Activated CD4-positive, alpha-beta memory T cell treated with anti-CD3 and anti-CD28 coated beads, Interleukin-2, amount 10 ng/mL, durations not matched to agents 7 days and 5 days (primary cell): ENCODE measurements at places on chromosomes 4 and X.
A peak's percentile ranks its signal among the peaks of the same experiment; 100 is the strongest.

DNA sequence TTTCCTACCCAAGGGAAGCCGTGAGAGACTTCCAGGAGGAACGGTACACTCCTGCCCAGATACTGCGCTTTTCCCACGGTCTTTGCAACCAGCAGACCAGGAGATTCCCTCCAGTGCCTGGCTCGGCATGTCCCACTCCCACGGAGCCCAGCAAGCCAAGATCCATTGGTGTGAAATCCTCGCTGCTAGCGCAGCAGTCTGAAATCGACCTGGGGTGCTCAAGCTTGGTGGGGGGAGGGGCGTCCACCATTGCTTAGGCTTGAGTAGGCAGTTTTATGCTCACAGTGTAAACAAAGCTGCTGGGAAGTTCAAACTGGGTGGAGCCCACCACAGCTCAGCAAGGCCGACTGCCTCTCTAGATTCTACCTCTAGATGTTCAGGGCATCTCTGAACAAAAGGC is 284.8 kb upstream of the FGF13 start:
- no peak for DNase-seq

DNA sequence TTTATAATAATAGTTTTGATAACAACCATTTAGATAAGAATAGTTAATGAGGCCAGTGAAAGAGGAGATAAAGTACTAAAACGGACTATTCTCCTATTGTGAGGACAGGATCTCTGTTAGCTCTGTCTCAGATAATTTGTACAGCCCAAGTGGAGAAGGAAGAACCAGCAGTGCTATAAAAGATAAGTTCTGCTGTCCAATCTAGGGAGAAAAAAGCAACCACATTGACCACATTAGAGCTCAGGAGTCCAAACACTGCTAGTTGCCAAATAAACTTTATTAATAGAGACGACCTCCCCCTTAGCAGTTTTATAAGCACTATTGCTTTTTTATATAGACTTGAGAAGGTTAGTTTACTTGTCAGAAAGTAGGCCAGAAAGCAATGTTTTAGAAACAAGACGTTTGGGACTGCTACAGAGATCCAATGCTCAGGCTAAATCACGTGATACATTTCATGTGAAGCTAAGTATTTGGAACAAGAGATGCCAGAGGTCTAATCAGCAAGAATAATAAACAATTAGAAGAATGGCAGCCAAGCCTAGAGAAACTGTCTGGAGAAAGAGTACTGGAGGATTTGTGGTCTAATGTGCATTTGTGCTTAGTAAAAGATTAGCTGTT is 15.9 kb downstream of the IL15 start:
- no peak for DNase-seq

DNA sequence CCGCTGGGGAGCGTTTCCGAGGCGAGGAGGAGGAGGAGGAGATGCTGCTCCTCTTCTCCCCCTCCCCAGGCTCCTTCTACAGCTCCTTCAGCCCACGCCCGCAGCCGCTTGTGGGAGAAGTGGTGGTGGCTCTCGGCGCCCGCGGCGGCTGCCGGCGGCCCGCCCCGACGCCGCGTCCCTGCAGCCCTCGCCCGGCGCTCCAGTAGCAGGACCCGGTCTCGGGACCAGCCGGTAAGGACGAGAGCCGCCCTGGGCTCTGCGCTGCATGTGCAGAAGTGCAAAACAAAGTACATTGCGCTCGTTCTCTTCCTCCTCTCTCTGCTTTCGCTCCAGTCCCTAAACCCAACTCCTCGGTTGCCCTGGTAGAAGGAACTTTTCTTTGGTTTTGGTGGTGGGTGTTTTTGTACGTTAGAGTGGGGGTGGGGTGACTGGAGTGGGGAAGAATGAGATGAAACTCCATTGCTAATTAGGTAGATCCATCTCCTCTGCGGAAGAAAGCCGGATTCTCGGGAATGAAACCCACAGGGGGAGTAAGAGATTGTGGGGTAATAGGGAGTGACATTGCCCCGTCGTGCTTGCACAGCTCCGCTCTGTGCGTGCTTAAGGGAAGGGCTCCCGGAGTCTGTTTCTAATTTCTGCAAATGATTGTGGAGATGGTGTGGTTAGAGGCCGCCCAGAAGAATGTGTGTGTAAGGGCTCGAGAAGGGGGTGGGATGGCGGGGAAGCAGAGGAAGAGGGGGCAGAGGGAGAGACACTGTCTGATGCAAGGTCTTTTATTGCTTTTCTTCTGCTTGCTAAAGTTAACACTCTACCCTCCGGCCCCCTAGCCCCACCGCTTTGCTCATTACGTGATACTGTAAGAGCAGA is 677 bp downstream of the PTPN13 start:
- DNase-seq = peak; percentile 25

GRCh38 chr4:81214144-81214880 is 710 bp downstream of the PRKG2 start:
- no peak for DNase-seq

GRCh38 chrX:133776072-133776471 is 209.3 kb downstream of the GPC3 start:
- DNase-seq = peak; percentile 17

DNA sequence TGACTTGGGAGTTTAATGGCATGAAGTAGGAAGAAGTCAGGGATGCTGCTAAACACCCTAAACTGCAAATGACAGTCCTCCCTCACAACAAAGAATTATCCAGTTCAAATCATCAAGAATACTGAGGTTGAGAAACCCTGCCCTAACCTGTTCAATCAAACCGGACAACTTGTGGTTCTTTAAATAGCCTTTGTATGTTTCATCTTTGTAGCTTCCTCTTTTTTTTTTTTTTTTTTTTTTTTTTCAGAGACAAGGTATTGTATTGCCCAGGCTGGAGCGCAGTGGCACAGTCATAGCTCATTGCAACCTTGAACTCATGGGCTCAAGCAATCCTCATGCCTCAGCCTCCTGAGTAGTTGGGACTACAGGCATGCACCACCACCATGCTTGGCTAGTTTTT is 52.5 kb upstream of the TTC29 start:
- no peak for DNase-seq
